ENCODE measurements at places on chromosomes 12 and 14.

- no peak for DNase-seq
Observed at GRCh38 chr12:77754086-77754485, 76.6 kb upstream of the NAV3 start.

DNA sequence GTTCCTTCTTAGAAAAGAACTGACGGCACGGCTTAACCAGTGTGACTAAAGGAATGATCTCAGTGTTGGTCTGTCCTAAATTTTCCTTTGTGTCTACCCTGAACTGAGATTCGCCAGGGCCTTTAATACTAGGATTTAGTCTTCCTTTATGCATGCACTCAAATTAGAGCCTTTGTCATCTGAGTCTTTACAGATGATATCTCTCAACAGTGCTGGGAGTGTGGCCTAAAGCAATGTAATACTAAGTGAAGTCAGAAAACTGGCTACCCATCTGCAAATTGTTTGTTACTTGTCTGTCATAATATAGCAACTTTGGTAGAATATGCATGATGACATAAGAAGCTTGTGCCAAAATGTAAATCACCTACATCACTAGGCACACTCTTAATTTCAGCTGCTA lies 95.4 kb downstream of the PTPRO start:
- no peak for DNase-seq

DNA sequence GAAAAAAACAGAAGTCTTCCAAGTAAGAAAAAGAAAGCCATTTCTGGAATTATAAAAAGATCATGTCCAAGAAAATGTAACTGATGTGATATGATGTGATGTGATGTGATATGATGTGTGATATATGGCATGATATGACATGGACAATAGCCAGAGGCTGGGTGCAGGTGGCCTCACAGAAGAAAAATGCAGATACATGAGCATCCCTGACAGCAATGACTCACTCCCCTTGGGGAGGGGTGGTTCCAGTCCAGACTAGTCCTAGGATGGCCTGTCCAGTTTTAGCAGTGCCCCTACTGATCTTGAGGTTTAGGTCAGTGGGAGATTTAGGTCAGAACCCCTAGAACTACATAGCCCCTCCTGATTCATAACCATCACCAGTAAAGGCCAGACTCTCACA lies 3.5 kb upstream of the RHOJ start:
- DNase-seq = no peak

GRCh38 chr12:49554266-49554665 lies 13.7 kb downstream of the MCRS1 start:
- DNase-seq = no peak

GRCh38 chr12:54026640-54027441 lies 1.4 kb upstream of the HOXC6 start:
- DNase-seq = no peak

DNA sequence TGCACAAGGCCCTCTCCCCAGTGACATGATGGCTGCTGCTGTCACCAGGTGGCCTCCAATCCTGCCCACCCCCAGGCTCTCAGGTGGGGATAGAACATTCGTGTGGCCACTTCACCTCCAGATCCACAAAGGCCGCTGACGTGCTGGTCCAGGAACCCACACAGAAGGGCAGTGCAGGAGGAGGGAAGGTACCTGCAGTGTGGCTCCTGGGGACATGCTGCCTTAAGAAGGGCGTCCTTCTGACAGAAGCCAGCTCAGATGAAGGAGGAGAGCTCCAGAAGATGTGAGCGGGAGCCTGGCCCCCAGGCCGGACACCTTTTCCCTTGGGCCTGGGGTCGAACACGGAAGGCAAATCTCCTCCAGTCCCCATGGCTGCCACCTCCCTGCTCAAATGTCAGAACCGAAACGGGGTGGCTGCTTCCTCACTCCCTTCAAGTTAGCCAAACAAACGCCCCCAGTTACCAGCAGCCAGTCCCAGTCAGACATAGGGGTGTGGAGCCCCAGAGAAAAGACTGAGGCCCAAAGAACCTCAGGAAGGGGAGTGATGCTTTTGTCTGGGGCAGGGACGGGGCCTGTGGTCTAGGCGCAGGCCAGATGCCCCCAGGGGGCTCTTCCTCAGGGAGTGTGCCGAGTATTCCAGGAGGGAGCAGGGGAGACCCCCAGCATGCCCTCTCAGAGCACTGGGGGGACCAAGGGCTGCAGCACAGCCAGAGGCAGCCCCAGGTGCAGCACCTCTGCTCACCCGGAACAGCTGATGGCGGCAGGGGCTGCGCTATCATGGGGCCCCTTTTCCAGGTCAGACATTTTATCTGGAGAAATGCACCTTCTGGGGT lies 155.9 kb downstream of the CALM1 start:
- no peak for DNase-seq

DNA sequence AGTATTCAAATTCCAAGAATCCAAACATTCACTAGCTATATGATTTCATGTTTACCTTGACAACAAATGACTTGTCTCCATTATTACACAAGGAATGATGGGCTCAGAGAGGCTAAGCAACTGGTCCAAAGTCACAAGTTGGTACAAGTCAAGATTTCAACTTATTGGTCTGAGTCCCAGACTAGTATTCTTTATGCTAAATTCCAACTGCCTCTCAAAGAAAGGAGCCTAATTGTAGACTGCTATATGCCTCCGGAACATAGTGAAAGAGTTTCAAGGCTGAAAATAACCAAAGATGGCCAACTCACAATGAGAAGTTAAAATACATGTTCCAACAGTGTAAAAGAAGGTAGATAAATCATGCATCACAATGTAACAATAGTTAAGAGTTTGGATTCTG lies 7.5 kb downstream of the BTG1 start:
- DNase-seq = no peak

- DNase-seq = no peak
Observed at GRCh38 chr14:54715811-54716210, 148.9 kb downstream of the SAMD4A start.

GRCh38 chr14:24382064-24382371 lies 14.0 kb downstream of the NFATC4 start:
- no peak for DNase-seq

DNA sequence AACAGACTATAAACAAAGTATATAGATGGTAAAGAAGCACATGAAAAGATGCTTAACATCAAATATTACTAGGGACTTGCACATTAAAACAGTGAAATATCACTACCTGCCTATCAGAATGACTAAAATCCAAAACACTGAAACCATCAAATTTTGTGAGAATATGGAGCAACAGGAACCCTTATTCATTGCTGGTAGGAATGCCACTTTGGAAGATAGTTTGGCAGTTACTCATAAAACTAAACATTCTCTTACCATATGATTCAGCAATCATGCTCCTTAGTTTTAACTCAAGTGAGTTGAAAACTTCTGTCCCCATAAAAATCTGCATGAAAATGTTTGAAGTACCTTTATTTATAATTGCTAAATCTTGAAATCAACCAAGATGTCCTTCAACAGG lies 297.6 kb downstream of the DAD1 start:
- DNase-seq = no peak

- DNase-seq = no peak
Observed at GRCh38 chr14:57749267-57749666, 116.6 kb downstream of the SLC35F4 start.

DNA sequence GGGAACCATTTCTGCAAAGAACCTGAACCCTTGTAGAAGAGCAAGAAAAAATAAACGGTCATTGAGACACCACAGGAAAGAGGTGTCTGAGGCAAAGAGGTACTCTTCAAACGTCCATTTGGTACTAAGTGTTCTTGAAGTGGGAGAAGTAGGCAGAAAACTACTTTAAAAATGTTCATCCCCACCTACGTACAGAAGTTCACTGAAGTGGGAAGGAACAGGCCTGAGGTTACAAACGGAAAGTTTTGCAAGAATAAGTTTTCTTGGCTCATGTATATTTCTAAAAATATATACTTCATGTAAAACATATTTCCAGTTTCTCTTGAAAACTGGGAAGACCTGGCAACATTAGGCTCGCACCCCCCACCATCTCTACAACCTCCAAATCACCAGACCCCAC lies 61.2 kb downstream of the STXBP6 start:
- DNase-seq = no peak

- no peak for DNase-seq
Observed at GRCh38 chr14:105123064-105123665, 45.4 kb downstream of the JAG2 start.

GRCh38 chr14:36625436-36625835 lies 36.2 kb upstream of the PAX9 start:
- no peak for DNase-seq

DNA sequence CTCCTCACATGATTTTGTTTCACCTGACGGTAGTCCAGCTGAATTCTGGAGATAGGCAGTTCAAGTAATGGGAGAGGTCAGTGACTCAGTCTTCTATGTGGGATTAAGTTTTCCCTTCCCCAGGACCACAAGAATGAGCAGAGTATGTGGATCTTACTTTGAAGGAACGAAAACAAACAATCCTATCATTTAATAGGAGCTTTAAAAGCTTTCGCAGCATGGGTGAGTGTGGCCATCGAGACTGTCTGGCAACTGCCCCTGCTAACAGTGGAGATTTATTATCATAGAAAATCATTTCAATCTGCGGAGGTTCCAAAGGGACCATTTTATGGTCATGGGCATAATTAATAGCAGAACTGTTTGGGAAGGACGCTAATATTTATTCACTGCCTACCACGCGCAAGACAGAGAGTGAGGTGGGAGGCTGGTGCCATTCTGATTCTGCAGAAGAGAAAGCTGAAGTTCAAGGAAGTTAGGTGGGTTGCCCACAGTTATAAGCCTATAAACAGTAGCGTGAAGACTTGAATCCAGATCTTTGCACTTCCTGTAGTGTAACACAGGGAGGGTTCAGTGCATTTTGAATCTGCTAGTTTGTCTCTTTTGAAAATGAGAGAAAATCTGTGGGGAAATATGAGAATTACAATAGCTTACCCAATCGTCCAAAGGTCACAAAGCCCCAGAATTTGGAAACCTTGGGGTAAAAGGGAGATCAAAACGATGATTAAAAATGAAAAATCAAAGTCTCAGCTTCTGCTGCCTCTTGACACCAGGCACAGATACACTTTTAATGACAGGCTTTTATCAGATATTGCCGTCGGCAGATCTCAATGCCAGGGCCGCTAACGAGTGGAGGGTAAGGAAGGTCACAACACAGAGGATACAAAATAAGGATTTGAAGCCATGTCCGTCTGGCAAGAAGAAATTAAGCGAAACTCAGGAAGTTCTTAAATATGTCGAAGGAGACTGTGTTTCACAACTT lies 209.6 kb downstream of the CRADD start:
- no peak for DNase-seq

GRCh38 chr12:131863711-131864396 lies 30.6 kb upstream of the ULK1 start:
- no peak for DNase-seq

- DNase-seq = no peak
Observed at GRCh38 chr12:857611-858010, 91.9 kb downstream of the RAD52 start.

GRCh38 chr14:103199124-103199523 lies 75.9 kb downstream of the TNFAIP2 start:
- no peak for DNase-seq

- DNase-seq = no peak
Observed at GRCh38 chr12:24252602-24253001, 303.1 kb upstream of the SOX5 start.

DNA sequence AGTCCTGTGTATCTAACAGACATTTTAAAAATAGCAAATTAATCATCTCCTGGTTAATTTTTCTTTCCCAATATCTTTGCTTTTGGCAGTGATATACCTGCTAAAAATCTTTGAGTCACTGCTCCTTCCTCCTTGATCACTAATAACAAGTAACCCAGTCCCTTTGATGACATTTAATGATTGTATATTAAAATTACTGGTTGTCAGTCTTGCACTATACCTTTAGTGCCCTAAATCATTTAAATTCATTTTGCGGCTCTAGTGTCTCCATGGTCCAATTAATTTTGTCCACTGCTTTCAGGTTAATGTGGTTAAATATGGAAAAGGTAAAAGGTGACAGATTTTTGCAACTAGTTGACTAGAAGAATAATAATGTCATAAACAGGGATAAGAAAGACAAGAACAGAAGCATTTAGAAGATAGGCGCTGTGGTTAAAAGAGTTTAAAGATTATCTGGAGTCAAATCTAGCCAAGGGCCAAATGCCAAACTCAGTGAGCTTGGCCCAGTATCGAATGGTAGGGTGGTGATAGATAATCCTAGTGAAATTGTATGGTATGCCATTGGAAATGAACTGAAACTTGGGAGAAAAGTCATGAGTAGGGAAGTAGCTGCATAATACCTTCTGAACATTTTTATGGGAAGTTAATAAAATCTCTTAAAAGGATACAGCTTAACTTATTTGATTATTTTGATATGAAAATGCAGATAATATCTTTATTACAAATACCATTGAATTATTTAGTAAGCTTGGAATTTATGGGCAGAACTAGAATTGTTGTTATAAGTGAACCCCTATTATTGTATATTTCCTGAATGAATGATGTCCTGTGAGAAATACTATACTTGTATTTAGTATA lies 115.0 kb downstream of the PCNX1 start:
- no peak for DNase-seq

DNA sequence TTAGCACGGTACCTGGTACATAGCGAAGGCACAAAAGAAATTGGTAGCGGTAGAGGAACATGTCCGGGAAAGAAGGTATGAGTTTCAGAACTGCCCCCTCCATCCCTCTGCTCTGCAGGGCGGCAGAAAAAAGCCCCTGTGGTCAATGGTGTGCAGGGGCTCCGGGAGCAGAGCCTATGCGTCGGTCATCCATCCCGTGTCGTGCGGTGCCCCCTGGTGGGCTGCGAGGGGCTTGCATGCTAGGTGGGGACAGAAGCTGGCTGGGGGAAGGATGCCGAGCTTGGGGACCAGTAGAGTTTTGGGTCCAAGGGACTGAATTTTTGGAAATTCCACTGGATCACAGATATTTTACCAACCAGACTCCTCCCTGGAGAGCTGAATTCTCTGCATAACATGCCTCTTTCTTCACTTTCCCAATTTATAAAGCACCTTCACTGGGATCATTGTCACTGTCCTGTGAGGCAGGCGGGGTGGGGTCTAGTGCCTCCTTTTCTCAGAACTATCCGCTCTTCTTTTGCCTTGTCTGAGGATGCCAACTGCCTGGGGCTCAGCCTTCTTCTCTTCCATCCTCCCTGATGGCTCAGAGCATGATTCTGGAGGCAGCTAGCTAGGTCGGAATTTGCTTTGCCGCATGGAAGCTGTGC lies 148.7 kb downstream of the SMOC1 start:
- DNase-seq = no peak

DNA sequence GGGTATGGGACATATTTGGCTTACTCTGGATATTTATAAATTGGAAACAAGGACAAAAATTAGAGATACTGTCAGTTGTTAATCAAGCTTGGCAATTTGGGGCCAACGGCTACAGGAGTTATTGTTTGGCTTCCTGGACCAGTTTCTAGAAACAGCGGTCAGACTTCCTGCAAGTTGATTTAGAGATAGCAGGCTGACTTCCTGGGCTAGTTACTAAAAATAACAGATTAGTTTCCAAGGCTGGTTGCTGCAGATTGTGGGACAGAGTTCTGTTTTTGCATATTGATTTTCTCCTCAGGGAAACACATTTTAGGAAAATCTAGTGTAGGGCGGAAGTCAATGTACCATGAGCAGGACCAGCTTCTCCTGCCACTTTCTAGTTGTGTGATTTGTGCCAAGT lies 144.0 kb upstream of the TMPO start:
- DNase-seq = no peak

GRCh38 chr14:73728717-73729330 lies 14.6 kb upstream of the PNMA1 start:
- no peak for DNase-seq
